ENCODE measurements at places on chromosomes 2 and 18. TPM values are rescaled to one million over a fixed set of nuclear protein-coding genes. Genes with fewer than 3 reads are reported as not detected.

Gene COLEC12
- total RNA-seq = 73.4 TPM

Gene CPLX4
- total RNA-seq = not detected

Gene GAREM1
- 21.8 TPM for total RNA-seq

Gene CCDC121
- 1.7 TPM for total RNA-seq

Gene RFTN2
- 16.2 TPM for total RNA-seq

Gene EPC2
- 16.5 TPM for total RNA-seq

Gene SLC9A4
- total RNA-seq = not detected

Gene AQP4
- total RNA-seq = not detected

Gene C2orf66
- total RNA-seq = 0.56 TPM
